ENCODE measurements at places on chromosomes 2 and 18.
A peak's percentile ranks its signal among the peaks of the same experiment; 100 is the strongest.

DNA sequence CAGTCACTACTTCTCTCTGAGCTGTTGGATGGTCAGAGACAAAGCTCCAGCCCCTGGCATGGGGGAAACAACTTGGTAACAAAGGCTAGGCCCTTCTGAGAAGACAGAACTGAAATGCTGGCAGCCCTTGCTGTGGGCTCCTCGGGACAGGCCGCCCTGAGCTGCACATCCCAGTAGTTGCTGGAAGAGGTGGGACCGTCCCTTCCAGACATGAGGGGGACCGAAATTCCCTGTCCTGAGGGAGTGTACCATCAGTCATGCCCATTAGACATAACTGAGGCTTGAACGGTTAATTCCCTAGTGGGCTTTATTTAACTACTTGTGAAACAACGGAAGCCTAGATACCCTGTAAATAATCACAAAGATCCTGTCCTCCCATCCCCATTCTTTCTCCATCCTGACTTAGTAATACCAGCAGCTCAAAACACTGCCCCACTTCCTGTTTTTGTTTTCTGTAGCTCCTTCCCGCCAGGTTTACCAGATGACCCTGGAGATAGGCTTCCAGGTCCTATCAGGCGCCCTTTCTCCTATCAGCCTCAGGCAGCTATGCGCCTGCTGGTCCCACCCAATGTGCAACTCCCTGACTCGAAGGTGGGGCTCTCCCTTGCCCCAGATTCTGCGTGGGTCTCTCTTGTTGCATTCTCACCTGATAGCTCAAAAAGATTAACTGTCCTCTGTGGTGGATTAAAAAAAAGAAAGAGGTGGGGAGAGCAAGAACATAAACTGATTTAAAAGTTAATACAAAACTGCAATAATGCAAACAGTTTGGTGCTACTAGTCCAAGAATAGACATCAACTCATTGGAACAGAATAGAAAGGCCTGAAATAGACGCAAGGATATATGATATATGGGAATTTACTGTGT lies 37.0 kb upstream of the NT5DC4 start:
- no peak for DNase-seq

- no peak for DNase-seq
Observed at GRCh38 chr2:226398580-226398979, 401.0 kb downstream of the IRS1 start.

DNA sequence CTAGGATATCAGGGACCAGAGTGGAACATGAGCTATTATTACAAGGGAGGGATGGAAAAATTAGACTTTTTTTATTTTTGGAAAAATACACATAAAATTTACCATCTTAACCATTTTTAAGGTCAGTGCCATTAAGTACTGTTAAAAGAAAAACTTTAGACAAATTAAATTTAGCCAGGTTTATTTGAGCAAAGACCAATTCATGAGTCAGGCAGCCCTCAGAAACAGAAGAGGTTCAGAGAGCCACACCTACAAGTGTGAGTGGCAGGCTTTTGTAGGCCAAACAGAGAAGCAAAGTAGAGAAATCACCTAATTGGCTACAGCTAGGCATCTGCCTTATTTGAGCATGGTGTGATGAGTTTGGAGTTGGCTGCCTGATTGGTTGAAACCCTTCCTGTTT lies 301.3 kb upstream of the RAB12 start:
- DNase-seq, result no peak

- no peak for DNase-seq
Observed at GRCh38 chr2:7674606-7675005, 757.4 kb downstream of the RNF144A start.

DNA sequence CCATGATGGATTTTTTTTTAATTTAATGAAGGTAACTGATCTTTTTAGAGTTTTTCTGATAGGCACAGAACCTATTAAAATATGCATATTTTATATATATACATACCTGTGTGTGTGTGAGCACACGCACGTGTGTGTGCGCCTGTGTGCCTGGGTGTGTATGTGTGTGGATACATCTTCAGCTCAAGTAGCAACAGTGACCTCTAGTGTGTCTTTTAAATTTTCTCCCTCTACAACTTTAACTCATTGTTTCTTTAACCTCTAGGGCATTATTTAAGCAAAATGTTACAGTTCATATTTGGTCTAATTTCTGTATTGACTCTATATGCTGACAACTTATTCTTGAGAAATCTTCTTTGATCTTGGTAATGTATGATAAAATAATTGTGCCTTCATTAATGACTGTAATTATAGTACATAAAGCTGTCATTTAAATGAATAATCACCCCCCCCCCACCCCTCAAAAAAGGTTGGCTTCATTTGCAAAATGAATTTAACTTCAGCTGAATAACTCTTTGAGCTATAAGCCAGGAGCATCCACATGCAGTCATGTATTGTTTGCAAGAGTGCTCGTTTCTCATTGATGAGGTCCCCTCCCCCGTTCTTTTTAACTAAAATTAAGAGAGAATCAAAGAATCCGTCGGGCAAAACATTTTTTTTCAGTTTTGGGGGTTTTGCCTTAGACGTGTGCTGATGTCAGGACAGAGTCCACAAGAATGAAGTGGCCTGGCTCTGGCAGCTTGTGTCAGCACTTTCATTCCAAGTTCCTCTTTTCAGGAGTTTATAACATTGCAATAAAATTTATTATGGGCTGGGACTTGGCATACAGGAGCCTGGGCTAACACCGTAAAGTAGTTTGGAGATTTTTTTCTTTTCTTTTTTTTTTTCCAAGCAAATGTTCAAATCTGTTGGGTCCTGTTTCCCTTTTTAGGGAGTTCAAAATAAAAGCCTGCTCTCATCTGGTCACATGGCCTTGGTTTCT lies 80.0 kb downstream of the ETAA1 start:
- DNase-seq, result no peak

DNA sequence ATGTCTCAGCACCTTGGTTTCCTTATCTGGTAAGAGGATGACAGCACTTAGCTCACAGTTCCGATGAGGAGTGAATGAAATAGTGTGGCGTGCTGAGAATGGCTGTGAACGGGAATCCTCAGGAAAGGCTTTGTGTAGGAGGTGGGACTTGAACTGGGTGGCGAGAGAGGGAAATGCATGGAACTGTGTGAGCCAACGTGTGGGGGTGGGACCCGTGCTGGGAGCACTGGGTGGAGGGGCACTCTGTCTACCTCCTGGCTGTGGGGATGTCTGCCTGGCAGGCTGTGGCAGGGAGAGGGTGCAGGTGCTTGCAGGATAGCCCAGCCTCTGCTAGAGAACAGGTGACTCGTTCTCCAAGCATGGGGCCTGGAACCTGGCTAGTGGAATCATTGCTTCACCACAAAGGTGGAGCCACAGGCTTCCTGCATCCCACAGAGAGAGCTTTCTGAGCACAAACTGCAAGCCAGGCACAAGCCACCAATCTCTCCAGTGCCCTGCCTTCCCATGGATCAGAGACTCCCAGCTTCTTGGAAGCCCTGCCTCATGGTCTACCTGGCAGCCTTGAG lies 145.2 kb downstream of the CELF4 start:
- no peak for DNase-seq

DNA sequence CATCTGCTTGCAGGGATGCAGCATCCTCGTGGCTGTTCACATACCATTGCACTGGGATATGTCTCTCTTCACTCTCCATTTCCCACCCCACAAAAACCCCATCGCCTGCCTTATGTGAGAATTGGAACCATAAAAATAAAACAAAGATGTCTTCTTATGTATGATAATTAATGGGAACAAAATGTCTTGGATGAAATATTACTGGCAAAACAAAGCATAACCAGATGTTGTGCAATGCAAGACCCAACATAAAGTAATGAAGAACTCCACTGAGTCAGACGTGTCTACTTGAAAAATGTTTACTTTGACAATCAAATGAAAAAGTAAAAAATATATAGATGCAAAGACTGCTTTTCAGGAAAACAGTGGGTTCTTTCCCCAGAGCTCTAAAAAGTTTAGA lies 611.3 kb upstream of the SYT4 start:
- no peak for DNase-seq

DNA sequence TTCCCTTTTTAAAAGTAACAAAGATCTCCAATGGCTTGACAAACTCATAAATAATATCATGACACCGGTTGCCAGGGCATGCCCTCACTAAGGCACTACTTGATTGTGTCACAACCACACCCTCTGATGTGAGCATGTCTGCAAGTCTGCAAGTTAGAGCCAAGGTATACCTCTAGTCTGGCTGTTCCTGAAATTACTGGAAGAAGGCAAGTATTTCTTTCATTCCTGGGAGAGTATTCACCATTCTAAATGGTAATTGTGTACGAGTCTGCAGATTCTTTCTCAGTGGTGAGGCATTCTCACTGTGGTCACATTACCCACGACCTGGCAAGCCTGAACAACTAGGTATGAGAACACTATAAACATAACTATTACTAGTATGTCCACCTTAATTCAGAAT lies 25.7 kb upstream of the RNU4ATAC start:
- DNase-seq, result no peak

DNA sequence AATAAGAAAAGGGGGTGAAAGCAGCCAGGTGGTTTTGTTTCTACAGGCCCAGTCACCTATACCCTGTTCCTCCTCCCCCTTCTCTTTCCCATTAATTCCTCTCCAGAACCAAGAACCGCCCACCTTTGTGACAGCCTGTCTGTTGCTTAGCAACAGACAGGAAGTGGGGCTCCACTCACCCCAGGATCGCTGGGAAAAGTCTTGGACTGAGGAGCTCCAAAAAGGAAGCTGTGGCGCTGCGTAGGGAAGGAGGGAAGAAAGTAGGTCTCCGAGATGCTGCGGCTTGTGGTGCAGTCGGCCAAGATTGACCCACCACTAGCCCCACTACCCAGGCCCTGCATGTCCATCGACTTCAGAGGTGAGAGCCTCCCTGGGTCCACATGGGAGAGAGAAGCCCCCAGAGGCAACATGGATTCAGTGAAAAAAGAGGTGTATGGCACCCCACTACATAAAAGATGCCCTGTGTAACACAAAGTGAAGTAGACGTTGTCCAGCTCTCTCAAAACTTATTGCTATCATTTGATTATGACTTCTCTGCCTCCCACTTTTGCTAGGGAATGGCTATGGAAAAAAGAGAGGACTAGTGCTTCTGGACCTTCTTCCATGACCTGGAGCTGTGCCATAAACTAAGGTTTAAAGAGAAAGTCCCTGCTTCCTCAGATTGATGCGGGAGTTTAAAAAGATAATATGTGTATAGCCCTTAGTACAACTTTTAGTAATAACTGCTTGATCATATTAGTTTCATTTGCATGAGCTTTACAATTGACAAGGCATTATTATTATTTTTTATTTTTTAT lies at the start of gene FER1L5:
Gene FER1L5 (plus strand): TSS at position 201 of the 797 bp plus-strand sequence. CDS start 73 bp downstream, at position 274.
- no peak for DNase-seq

GRCh38 chr2:152537081-152537651 lies 180.1 kb downstream of the PRPF40A start:
- DNase-seq, result no peak

GRCh38 chr18:38587571-38587970 lies 1022.0 kb upstream of the CELF4 start:
- DNase-seq, result no peak

GRCh38 chr2:97995026-97995733 lies 568 bp downstream of the TMEM131 start:
- peak; percentile 25 for DNase-seq

GRCh38 chr18:49096021-49096420 lies 145.3 kb upstream of the SMAD7 start:
- DNase-seq, result no peak

DNA sequence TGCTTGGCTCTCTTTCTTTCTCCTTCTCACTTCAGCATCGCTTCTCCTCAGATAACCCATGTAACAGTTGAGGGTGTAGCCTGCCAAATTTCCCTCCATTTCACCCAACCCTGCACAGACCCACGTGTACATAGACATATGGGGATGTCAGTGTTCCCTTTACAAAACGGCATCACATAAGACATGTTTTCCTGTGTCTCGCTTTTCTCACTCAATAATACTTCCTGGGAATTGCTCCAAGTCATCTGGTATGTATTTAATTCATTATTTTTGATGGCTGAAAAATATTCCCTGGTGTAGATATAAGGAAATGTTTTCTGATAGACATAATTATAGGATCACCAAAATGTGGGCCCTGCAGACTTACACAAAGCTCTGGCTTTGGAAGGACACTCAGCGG lies 176.8 kb downstream of the LOXHD1 start:
- DNase-seq, result no peak

DNA sequence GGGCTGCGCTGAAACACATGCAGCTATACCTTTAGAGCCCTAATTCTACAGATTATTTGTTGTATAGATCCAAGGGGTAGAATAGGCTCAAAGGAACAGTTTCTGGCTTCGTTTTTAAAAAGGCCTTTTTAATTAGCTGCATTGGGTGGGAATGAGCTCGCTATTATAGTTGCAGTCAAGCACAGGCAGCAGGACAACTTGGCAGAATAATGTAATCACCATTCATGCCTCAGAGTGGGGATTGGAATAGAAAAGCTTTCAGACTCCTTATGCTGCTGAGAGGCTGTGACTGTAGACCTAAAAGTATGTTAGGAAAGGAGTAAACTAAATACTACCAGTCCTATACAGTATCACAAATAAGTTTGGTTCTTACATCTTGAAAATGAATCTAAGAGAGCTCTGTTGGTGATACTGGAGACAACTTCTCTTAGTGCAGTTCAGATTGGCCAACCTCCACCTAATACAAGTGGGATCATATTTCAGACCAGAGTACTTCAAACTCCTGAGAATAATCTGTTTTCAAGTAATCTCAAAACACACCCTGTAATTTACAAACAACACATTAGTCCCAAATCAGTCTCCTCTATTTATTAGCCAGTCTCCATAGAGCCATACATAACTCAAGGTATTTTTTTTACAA lies 121.4 kb downstream of the ANTXR1 start:
- DNase-seq, result peak; percentile 19

DNA sequence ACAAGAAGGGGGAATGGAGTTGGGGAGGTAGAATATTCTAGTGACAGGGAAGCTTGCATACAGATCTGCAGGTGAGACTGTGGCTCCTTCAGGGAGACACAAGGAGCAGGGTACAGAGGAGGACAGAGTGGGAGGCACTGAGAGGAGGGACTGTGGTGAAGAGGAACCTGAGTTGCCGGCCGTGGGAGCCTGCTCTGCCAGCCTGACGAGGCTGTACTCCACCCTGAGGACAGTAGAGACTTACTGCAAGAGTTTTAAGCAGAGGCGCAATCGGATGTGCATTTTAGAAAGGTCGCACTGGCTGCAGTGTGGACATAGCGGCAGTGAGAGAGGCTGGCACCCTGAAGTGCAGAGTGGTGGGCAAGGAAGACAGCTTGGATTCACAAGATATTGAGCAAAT lies 185.8 kb downstream of the GFPT1 start:
- DNase-seq, result no peak

GRCh38 chr18:50011813-50012435 lies 183.0 kb downstream of the MYO5B start:
- DNase-seq, result no peak

DNA sequence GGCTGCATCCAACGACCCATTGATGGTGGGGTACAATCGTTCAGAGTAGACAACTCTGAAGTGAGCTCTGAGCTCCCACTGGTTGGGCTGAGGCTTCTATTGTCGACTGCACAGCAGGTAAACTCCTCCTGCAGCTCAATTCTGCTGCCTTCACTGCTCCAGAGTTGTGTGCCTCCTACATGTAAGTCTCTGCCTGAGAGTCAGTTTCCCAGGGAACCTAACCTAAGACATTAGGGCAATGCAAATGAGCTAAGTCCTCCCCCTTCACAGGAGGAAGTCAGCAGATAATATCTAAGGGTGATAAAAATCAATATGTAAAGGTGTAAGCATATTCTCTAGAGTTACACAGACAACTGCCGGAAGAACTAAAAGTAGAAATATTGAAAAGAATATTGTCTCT lies 22.5 kb upstream of the ACYP2 start:
- DNase-seq, result no peak

GRCh38 chr2:45288532-45289417 lies 279.5 kb upstream of the SIX2 start:
- no peak for DNase-seq

GRCh38 chr2:215191477-215191876 lies 53.1 kb upstream of the ABCA12 start:
- DNase-seq, result no peak

Measured in globus pallidus (tissue), 1 donor.